Choroid plexus epithelial cell (primary cell): ENCODE measurements at places on chromosomes 13 and 19.

DNA sequence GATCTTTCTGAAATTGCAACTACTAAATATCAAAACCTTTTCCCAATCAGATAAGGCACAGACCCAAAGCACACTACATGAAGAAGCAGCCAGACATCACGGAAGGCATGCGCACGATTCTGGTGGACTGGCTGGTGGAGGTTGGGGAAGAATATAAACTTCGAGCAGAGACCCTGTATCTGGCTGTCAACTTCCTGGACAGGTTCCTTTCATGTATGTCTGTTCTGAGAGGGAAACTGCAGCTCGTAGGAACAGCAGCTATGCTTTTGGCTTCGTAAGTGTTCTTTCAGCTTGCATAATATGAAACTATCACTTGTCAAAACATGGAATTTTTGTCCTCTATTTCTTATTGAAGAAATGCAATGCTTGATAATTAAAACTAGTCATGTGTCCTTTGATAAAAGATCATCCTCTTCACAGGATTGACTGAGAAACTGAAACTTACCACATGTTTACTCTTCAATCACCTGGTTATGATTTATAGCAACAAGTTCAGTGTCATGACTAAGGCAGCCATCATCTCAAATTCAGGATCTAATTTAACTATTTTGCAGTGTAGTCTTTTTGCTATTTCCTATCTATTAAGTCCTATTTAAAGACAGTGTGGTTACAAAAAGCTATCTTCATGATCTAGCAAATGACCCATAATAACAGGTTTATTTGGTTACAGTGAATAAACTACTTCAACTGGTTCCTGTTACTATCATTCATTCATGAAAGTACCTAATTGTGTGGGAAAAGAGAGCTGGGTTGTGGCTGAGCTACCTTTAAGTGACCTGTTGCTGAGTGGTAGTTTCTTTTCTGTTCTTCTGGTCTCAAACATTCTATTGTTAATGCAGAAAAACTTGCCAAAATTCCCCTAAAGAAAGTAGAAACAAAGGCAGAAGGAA, 6.5 kb downstream of the CCNA1 start:
- DNase-seq = no peak

DNA sequence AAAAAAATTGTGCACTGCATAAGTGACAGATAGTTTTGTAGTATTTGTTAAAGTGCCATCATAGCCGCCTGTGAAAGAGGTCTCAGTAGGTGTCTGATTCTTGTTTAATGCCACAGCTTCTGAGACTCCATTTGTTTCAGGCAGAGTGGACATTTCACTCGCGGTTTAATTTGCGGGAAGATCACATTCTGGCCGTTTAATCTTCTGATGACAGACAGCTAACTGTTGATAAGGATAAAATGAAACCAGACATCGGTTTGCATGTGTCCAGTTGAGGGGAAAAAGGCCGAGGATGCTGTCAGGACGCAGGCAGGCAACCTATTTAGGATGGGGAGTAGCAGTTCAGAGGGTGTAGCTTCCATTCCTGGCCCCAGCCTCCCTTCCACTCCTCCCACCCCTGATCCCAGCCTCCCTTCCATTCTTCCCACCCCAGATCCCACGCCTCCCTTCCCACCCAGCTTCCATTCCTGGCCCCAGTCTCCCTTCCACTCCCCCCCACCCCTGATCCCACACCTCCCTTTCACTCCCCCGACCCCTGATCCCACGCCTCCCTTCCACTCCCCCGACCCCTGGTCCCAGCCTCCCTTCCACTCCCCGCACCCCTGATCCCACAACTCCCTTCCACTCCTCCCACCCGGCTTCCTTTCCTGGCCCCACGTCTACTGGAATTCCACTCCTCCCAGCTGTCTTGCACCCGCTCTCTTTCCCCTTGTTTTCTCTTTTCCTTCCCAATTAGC, 23.8 kb downstream of the ATP11A start:
- no peak for DNase-seq

DNA sequence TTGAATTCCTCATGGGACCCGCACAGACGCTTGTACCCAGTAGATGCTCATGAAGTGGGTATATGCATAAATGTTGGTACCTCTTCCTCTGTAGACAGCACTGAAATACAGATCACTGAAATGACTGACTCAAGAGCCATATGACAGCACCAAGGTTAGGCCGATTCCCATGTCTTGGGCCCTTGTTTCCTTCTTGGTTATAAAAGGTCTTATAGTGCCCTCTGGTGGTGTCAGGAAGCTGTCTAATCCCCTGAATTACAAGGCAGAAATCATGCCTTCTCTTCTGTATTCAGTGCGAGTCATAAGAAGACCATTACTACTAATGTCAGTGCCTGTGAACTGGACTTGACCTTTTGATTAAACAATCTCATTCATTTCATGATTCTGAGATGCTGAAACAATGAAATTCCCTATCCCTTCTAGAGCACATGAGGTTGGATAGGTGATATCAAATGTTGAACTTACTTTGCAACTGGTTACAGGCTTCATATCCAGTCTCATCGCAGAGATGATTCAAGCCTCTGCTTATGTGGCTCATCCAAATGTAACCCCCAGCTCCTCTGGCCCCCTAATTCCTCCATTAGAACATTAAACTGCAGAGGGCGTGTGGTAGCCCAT, 59.7 kb downstream of the SPATA13 start:
- DNase-seq = peak; percentile 93

- DNase-seq = no peak
These were observed 395.2 kb downstream of the MYO16 start for GRCh38 chr13:109024611-109025010.

GRCh38 chr19:13622766-13623715, 116.8 kb upstream of the CACNA1A start:
- DNase-seq = no peak

DNA sequence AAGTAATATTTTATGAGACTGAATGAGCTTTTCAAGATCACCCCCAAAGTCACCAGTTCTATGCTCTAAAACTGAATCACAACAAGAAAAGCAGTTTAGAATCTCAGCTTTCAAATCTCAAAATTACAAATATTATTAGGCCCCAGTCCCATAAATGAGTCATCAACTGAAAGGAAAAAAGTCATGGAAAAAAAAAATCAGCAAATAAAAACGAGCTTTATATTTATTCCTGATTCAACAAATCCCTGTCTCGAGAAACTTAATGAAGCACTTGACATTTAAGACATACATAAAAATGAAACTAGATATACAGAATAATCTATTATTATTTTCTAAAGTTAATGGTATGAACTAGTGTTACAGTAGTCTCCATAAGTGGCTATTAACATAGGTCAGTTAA, 203.0 kb downstream of the DIAPH3 start:
- no peak for DNase-seq

GRCh38 chr19:36771261-36772231, 1.1 kb downstream of the ZNF850 start:
- peak; percentile 96 for DNase-seq

DNA sequence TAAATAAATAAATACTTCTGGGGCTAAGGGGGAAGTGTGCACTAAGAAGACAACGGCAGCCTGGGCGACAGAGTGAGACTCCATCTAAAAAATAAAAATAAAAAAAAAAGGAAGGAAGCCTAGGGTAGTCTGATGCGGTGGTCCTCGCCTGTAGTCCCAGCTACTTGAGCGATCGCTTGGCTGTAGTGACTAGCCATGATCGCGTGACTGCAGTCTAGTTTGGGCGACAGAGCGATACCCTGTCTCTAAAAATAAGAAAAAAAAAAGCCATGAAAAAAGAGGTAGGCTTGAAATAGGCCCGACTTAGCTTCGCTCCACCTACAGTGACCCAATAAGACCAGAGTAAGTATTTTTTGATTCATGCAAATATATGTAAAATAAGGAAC, 661 bp upstream of the BABAM1 start:
- no peak for DNase-seq

- no peak for DNase-seq
These were observed 22.6 kb downstream of the CYP2F1 start for GRCh38 chr19:41136636-41137455.

DNA sequence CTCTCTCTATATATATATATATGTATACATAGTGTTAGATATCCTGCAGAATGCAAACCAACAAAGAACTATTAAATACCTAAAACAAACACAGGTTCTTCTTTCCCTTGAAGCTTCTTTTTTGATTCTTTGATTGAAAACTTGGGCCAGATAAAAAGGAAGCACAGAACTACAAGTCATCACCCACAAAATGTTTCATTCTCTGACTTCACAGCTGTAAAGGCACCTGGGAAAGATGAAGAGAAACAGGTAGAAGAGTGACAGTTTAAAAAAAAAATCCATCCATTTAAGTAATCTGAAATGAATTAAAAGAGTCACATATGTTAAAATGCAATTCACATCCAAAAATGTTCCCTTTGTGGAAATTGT, 90.7 kb upstream of the FNDC3A start:
- no peak for DNase-seq

- DNase-seq = no peak
These were observed 3.9 kb downstream of the UPF3A start for GRCh38 chr13:114285166-114285808.

DNA sequence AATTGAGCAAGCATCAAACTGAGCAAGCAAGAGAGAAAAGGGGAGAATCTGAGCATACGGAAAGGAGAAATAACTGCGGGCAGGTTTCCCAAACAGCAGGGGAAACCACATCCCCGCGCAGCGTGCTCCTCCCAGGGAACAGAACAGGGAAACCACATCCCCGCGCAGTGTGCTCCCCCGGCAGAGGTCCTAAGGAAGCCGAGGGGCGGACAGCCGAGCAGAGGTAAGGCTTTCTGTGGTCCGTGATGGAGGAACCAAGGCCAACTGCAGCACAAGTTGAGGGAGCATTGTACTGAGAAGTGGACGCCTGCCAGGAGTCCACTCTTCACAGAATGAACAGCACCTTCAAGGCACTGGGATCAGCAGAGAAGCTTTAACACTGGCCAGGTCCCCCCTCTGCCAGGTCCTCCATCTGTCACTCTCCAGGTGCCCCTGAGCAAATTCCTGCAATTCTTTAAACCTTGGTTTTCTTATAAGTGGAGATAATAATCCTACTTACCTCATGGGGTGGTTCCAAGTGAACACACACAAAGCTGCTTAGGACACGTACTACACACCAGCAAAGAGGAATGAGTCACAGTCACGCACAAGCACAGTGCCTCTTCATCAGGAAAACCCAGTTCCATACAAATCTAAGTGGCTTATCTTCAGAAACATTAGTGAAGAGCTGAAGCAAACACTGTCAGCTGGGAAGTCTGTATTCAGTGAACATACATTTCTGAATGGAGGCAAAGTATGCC, 23.0 kb upstream of the LAMP1 start:
- peak; percentile 86 for DNase-seq

DNA sequence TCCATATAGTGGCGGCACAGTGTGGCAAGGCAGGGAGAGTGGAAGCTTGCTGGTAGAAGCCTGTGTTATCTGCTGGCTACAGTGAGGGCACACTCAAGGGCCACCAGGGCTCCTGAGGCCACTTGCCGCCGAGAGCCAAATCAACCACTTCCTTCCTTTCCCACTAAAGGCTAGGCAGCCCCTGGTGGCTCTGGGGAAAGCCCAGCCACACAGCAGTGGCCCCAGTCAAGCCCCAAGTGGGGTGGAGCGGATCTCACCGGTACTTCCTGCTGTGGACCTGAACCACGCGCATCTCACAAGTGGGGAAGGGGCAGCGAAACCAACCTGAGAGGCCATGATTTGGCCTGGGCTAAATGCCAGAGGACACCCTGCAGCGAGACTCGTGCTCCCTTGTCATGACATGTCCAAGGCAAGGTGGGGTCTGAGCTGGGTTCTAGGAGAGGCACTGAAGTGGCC, 21.9 kb upstream of the SLC35E1 start:
- DNase-seq = no peak

DNA sequence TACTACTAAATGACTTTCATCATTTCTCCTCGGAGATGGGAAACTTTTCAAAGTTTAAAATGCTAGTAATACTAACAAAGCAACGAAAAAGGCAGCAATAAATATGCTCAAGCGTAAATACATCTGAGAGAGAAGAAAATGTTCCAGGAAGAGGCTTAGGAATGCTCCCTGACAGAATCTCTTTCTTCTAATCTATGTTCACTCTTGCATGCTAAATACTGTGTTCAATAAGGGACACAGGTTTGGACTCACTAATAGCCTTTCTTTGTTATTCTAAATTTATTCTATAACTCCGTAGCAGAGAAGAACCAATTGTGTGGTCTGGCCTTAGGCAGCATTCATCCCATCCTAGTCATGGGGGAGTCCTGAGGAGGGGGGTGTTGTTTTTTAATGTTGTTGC, 823.0 kb downstream of the PCDH9 start:
- DNase-seq = peak; percentile 37

DNA sequence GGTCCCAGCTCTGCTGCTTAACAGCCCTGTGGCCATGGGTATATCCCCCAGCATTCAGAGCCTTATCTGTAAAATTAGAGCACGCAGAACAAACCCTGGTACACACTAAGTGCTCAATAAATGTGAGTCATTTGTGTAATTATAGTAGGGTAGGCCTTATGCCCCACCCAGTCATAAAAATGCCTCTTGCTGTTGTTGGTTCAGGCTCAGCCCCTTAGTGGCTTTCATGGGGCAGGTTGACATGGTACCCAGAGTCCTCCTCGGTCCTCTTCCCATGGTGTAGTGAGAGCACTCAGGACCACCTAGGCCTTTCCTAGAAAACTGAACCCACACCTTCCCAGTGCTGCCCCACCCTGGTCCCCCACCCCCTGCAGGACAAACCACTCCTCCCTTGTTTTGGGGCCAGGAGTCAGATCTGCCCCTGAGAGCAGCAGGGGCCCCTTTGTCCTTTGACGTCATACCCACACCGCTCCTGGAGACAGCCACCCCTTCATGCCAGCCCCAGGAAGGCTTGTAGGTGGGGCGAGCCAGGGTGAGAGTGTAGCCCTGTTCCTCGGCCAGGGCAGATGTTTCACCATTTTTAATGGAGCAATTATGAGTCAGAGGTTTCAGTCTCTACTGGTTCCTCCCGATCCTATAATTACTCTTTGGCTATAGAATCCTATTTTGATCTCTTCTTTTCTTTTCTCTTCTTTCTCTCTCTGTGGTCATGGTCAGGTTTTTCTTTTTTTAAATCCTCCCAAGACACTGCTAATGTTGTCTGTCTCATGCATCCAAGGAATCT, 36.8 kb downstream of the ACTN4 start:
- DNase-seq = peak; percentile 90

GRCh38 chr19:41356984-41357739, 3.4 kb upstream of the TGFB1 start:
- no peak for DNase-seq

DNA sequence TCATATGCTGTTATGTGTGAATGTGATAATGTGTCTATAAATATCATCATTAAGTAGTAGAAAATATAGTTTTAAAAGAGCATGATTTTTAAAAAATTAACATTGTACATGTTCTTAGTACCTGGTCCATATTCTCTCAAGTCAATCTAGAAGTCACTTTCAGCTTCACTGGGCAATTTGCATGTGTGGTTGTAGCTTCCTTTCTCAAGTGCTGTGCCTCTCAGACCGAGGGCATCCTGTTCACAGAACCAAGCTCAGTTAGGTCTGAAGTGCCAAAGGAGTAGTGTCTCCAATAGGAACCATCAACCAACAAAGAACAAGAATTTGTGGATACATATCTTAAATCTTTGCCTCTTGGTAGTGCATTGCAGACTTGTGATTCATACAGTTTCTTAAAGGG, 541.8 kb upstream of the SLC10A2 start:
- no peak for DNase-seq

DNA sequence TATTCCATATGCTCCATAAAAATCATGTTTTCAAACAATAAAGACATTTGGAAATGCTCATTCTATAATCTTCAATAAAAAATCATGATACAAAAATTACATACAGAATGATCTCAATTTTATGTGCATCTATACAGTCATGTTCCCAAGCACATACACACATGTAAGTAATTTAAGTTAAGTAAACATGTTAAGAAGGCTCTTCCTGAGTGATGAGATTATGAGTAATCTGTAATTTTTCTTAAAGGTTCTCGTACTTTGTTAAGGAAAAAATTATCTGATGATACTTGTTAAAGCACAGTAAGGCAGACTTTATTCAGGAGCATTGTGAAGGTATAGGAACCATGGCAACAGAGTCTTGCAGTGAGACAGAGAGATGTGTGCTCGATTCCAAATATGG, 30.0 kb upstream of the DLEU7 start:
- DNase-seq = no peak
